T-helper 17 cell (primary cell): ENCODE measurements at places on chromosomes 6 and 20. TPM values are rescaled to one million over a fixed set of nuclear protein-coding genes. Genes with fewer than 3 reads are reported as not detected.

- peak; percentile 15 for DNase-seq
These were observed 96.9 kb upstream of the BHLHE23 start for GRCh38 chr20:63103402-63104311.

- DNase-seq, result no peak
These were observed 200.0 kb upstream of the SGK1 start for GRCh38 chr6:134517868-134518267.

DNA sequence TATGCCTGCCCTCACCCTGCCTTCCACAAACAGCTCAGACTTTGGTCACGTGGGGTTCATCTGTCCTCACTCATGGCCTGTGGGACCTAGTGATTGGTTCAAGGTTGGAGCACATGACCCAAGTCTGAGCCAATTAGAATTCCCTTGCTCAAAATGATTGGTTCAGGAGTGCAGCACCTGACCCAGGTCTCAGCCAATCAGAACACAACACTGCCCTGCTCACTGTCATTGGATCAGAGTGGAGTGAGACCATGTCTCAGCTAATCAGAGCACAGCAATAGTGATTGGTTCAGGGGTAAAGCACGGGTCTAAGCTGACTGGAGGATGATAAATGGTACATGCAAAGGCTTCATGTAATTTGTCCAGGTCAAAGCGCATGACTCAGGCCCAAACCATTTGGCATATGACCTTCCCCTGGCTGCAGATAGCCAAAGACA, 102.2 kb downstream of the PREX1 start:
- DNase-seq, result no peak

Gene TMEM14C
- total RNA-seq, result 37.5 TPM

DNA sequence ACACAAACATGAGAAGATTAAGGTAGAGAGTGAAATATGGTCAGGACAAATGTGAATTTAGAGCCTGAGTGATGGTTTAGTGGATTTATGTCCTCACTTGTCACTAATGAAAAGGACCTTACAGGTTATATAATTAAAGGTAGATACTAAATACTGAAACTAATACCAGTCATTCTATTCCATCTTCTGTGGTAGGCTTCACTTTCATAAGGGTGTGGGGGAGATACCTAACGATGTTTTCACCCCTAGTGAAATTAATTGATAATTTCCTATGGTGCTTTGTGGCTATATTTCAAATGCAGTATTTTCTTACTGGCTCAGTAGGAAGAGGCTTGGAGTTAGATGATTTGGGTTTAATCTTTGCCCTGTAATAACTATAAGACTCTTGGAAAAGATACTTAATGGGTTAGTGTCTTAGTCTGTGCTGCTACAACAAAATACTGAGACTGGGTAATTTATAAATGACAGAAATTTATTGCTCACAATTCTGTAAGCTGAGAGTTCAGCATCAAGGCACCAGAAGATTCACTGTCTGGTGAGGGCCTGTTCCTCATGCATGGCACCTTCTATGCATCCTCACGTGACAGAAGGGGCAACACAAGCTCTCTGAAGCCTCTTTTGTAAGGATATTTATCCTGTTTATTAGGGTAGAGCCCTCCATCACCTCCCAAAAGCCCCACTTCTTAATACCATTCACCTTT, 21.3 kb downstream of the RNF217 start:
- DNase-seq, result no peak

- peak; percentile 13 for DNase-seq
These were observed 66.7 kb upstream of the TIAM2 start for GRCh38 chr6:154928325-154928922.

Gene CCN2
- total RNA-seq, result 0.20 TPM

DNA sequence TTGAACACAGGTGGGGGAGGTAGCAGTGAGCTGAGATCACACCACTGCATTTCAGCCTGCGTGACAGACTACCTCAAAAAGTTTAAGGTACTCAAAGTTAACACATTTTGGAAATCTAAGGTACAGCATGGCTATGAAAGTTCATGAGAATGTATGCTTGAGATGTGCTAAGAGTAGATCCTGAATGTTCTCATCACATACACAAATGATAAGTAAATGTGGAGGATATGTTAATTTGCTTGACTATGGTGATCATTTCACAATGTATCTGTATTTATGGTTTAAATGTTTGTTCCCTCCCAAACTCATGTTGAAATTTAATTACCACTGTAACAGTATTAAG, 20.1 kb upstream of the SERPINB1 start:
- DNase-seq, result no peak

DNA sequence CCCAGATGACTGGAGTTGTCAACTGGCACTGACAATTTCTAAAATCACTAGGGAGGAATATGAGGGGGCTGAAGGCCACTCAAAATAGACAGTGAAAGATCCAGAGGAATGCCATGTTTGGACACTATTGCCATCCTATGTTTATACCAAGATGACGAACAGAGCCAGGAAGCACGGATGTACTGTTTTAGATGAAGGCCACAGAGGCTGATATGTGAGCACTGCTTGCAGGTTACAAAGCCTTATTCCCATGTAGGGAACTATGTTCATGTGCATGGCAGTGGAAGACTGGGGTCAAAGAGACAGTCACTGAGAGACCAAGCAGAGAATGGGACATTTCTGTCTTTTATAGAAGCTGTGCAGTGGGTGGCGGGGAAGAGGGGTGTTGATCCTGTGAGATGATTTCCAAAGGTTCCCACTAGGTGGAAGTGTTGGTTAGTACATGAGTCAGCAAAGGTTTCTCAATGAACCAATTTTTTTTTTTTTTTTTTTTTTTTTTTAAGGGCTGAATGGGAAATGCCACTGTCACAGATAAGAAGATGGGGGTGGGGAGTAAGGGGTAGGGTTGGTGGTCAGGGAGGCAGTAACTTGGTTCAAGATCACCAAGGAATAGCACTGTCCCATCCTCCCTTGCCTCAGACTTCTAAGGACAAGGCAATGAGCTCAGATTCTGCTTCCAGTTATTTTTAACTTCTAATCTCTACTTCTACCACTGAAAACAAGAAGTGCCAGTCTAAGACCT, 46.7 kb upstream of the MOCS1 start:
- no peak for DNase-seq

DNA sequence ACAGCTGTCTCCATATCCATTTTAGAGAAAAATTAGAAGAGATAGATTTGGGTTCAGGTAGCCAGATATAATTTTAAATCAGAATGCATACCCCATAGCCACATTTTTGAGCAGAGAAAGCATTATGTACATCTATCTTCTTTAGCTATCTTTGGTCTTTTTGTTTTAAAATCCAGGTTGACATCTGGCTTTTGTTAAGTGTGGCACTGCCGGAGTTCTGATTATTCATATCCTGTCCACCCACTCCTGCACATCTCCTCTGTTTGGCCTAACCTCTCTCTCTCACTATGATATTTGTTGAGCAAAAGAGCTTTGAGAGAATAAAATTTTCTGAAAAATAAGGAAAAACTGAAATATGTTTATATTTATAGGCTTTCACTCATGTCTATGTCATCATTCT, 189.7 kb downstream of the PACRG start:
- DNase-seq, result no peak

- no peak for DNase-seq
These were observed 89.0 kb upstream of the SUPT3H start for GRCh38 chr6:45466686-45467085.

GRCh38 chr6:28269492-28269891, 2.5 kb downstream of the ZSCAN26 start:
- no peak for DNase-seq

Gene HLA-DMB
- 11.1 TPM for total RNA-seq

DNA sequence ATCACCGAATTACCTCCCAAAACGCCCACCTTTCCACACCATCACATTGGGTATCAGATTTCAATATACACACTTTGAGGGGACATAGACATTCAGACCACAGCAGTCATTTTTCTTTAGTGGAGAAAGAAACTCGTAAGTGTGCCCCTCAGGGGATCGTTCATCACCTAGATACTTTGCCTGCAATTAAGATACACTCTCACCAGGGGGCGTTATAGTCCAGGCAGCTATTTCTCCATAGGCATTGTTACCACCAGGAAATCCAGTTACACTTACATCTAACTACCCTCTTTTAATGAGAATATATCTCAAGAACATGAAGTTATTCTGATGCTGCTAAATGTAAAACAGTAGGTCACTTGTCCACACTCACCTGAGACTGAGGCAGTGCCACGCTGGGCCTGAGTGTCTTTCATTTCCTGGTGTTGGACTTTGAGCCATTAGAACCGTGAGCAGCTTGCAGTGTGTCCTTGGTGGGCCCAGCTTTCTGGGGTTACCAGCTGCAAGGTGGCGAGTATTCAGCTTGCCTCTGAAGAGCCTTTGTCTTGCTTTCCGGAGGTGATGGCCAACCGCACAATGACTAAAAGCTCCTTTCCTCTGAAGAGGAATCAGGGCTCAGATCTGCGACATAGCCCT, 35.1 kb upstream of the UNC93A start:
- no peak for DNase-seq

DNA sequence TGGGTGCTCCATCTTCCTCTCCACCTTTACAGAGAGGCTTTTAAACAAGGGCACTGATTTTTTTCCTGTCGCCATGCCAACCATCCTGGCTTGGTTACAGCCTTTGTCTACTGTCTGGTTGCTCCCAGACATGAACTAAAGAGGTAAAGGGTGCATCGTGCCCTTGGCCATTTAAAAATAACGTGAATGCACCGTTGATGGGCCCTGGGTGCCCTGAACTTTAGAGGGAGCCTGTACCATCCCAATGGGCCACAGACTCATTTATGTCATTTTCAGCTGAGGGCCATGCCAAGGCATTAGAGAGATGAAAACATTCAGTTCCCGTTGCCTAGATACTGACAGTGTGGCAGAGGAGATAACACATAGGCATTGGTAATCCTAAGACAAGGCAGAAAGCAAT, 23.3 kb downstream of the TMC2 start:
- DNase-seq, result no peak

Gene TP53TG5
- total RNA-seq, result not detected

DNA sequence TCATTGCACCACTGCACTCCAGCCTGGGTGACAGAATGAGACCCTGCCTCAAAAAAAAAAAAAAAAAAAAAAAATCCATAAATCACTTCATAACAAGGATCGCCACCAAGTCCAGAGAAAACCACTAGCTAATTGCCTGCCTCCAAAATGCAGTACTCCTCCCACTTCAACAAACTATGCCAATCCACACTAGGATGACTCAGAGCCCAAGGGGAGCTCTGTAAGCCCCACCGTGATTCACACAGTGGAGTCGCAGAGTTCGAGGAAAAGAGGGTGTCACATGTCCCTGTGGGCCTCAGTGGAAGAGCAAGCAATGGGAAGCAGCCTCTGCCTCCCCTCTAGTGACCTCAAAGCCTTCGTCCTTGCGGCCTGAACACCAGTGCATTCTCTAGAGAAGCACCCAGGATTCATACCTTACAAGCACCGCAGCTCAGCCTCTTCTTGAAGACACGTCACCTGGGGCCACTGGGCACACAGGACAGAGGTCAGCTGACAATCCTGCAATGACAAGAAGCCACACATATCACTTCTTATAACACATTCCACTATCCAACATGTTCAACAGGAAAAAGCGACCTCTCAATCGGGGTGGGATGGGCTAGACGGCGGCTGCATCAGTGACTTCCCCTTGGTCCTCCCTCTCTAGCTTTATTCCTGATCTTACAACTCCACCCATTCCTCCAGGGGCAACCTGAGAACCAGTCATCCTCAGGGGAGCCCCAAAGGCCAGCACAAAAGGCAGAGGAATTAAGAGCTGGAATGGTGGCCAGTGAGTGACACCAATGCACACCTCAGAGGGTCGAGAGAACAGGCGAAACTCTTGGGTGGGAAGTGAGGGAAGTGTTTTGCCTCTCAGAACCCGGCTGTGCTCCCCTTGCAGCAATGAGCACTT, 8.9 kb downstream of the SNHG17 start:
- no peak for DNase-seq

GRCh38 chr20:57736738-57737347, 27.0 kb upstream of the PMEPA1 start:
- no peak for DNase-seq

Gene KAT14
- total RNA-seq, result 12.6 TPM

- DNase-seq, result no peak
These were observed 244.4 kb upstream of the HSF2 start for GRCh38 chr6:122154912-122155575.

Gene AKAP12
- 0.20 TPM for total RNA-seq

DNA sequence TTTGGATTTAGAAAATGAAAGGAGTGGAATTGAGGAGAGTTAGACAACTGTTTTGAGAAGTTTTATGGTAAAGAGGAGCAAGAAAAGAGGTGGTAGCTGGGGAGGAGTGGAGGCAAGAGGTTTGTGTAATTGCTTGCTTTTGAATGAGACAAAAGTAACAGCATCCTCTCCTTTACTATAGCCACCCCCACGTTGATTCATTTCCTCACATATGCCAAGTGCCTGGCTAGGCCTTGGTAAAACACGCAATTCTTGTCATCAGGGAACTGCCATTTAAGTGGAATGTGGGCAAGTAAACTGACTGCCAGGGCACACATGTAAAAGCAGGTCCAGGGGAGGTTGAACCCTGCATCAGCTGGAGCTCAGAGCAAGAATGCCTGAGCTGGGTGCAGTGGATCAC, 4.1 kb downstream of the MTRES1 start:
- no peak for DNase-seq

DNA sequence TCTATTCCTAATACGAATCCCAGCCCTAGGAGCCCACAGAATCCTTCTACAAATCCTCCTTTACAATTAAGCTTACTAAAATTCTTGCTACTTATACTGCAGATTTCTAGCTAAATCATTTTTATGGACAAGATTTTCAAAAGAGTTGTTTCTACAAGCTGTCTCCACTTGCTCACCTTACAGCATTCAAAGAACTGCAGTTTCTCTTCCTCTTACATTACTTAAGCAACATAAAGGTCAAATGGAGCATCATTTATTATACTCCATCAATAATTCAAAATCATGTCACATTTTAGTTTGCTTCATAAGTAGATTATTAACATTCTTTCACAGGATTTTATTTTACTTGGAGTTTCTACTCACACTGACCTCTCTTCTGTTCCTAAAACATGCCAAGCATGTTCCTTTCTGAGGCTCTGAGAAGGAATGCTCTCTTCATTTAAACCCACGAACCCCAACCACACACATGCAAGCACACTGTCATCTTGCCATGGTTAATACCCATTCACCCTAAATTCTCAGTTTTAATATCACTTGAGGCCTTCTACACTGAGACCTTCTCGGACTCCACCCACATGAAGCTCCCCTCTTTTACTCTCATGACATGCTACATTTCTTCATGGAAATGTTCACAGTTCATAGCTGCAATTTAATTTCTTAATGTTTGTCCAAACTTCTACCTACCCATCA, 388.2 kb downstream of the TBC1D32 start:
- no peak for DNase-seq

Gene ERMARD
- total RNA-seq, result 28.9 TPM

DNA sequence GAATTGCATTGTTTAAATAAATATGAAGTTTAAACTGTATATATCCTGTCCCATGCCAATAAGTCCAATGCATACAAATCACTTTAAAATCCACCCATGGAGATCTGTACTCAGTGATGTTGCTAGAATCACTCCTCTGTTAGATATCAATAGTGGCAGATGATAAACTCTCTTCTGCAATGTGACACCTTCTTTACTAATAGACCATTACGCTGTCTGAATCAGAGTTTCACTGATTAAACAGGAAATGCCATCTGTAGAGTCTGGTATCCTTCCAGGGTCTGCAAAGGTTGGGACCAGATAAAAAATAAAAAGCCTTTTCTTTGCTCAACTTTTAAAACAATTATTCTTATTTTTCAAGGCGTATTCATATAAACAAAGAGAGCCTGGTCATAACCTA, 134.5 kb downstream of the EDN3 start:
- no peak for DNase-seq

Gene TNNC2
- total RNA-seq, result 5.5 TPM

- DNase-seq, result no peak
These were observed 20.5 kb downstream of the XRN2 start for GRCh38 chr20:21323640-21324039.

GRCh38 chr20:15406072-15406471, 1068.7 kb upstream of the FLRT3 start:
- no peak for DNase-seq
